ENCODE measurements at places on chromosomes 7 and 10.
A peak's percentile ranks its signal among the peaks of the same experiment; 100 is the strongest.

GRCh38 chr7:89246196-89246595, 450.7 kb upstream of the TEX47 start:
- DNase-seq: no peak

- no peak for DNase-seq
Observed at GRCh38 chr7:22909917-22910316, 87.3 kb upstream of the TOMM7 start.

DNA sequence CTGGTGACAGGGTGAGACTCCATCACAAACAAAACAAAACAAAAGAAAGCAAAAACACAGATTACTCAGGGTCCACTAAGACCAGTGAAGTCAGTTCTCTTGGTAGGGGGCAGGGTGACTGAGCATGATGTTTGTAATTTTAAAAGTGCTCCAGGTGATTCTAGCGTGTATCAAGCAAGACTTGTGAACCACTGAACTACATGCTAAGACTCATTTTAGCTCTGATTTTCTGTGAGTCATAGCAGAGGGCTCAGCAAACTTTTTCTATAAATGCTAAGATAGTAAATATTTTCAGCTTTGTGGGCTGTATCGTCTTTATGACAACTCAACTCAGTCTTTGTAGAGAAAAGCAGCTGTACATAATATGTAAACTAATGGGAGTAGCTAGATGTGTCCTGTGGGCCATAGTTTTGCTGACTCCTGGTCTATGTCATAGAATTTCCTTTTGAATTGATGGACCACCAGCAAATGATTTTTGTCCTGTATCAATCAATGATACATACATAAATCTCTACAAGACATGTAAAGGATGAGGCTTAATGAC, 141.3 kb downstream of the CFTR start:
- DNase-seq: no peak

GRCh38 chr10:117363028-117363427, 12.2 kb downstream of the PDZD8 start:
- peak; percentile 53 for DNase-seq

GRCh38 chr7:91263384-91264045, 718 bp upstream of the FZD1 start:
- DNase-seq: no peak

GRCh38 chr10:45585131-45585530, 87.4 kb downstream of the ZFAND4 start:
- DNase-seq: no peak

GRCh38 chr7:102912742-102913141, at the start of gene LRRC17:
Gene LRRC17, plus strand, starts transcription at chr7:102913000. Its CDS starts 20,914 bp downstream, at chr7:102933914.
- peak; percentile 87 for DNase-seq

DNA sequence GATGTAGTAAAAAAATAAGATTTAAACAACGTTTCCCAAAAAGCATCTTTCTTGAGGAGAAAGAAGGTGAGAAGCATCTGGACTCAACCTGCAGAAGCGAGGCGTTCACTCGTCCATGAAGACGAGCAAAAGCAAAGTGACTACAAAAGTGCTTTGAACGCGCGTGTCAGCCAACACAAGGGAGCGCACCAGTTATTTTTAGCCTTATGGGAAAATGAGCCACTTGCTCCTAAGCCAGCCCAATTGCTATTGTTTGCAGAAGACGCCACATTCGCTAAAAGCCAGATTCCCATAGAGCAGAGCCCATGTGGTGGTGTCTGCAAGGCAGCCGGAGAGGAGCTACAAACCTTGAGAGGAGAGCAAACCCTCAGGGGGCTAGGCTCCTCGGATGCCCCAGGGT, 122.5 kb downstream of the FAM53B start:
- DNase-seq: no peak

DNA sequence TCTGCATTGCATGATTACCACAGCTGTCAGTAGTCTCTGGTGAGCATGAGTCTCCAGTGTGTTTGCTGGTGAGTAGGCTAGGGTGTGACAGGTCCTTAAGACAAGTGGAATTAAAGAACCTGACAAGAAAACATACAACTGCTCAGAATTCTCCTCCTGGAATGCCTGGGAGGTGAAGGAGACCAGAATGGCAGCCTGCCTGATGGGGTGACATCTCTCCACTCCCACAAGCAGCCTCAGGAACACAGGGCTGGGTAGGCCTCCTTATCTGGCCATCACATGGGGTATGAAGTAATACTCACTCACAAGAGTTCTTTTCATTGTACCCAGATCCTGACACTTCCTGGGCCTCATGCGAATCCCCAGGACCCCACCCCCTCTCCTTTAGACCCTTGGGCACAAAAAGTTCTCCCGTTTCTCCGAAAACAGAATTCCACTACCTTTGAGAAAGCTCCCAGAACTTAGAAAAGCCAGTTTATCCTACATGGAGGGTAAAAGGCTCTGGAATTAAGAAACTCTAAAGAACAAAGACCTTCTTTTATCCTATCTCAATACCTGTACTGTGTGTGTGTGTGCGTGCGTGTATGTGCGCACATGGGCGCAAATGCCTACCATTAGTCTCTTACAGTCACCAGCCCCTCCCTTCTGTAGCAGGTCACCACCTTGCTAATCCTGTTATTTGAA, 33.4 kb upstream of the C1GALT1 start:
- no peak for DNase-seq

DNA sequence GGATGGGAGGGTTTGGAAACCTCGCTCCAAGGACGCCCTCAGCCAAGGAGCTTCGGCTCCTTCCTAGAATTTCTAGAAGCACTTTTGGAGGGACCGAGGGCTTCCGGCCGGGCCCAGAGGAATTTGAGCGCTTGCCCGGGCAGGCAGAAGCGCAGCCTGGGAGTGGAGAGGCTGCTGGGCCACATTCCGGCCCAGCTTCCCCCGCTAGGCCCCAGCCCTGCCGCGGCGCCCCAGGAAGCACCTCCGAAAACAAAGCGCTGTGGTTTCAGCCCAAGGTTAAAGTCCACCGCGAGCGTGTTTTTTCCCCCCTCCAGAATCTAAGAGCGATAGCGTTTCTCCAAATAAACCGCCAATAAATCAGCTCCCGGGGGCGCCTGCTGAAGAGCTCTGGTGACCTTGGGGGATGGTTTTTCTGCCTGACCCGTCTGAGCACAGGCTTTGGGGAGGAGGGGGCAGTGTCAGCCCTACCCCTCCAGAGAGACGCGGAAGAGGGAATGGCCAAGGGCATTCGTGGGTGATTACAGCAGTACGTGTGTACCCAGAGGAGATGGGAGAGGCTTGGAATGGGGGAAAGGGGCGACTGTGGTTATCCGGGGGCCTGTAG, 5.7 kb upstream of the TNRC18 start:
- peak; percentile 75 for DNase-seq

DNA sequence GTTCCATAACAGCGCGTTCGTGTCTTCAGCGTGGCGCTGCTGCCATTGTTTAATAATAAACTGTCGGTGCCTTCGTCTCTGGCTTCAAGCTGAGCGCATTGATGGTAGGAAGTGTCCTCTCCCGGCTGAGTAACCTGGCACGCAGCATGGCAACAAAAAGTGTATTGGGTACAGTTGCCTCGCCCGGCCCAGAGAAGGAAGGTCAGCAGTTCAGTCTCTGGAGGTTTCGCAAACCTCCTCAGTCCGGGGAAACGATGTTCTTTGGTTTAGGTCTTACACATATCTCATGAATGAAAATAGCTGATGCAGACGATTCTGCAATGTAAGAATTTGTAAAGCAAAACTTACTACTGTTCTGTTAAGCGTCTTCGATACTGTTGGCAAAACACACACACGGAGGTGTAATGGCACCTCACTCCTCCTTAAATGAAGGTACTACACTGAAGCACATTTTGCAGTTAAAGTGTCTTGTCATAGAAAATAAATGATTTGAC, 739 bp upstream of the CCDC186 start:
- DNase-seq: peak; percentile 23

DNA sequence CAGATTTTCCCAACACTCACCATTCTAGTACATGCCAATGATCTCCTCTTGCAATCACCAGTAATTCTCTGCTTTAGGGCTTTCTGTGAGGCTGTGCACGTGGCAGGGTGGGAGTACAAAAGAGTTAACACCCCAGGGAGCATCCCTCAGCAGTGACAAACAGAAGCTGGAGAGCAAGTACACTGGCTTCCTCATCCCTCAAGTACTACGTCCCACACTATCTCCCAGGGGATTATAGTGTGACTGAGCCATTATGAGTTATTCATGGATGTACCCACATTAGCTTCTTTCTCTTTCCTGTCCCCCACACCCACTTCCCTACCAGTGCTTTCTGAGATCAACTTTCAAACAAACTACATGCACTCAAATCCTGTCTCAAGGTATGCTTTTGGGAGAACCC, 1216.5 kb upstream of the AUTS2 start:
- DNase-seq: no peak

- peak; percentile 82 for DNase-seq
Observed at GRCh38 chr7:90178679-90179278, 24.5 kb downstream of the STEAP1 start.

DNA sequence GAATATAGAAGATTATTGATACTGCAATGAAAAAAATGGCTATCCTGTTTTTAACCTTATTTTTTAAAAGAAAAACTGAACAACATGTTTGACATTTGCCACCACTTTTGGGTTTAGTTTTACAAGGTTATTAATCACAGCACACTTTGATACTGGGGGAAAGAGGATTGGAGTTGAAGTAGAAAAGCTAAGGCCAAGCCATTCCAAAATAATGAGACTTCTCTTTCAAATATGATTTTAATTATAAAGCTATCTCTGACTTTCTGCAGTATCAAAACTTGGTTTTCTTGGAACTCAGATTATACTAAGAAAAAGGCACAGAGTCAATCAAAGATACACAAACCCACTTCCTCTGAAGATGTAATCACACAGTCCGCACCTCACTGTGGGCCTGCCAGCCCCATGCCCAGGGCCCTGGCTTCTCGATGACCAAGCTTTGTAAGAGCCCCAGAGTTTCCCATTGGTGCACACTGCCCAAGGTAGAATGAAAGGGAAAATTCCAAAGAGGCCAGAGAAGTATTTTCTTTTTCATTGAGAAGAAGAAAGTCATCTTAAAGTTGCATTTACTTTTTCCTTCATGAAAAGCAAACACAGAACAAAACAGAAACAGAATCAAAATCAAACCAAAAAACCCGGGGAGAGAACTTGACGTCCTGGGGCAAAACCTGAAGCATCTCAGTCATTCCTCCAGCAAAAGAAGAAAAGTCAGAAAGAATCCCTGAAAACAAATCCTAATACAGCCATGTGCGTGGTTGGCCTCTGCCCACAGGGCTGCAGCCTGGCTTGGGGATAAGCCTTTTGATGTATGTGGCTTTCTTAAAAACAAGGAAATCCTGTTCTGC, 187.7 kb upstream of the KLF6 start:
- no peak for DNase-seq

- DNase-seq: no peak
Observed at GRCh38 chr10:128035557-128035973, 90.7 kb downstream of the MKI67 start.

- no peak for DNase-seq
Observed at GRCh38 chr10:15336211-15336610, 34.9 kb downstream of the FAM171A1 start.

DNA sequence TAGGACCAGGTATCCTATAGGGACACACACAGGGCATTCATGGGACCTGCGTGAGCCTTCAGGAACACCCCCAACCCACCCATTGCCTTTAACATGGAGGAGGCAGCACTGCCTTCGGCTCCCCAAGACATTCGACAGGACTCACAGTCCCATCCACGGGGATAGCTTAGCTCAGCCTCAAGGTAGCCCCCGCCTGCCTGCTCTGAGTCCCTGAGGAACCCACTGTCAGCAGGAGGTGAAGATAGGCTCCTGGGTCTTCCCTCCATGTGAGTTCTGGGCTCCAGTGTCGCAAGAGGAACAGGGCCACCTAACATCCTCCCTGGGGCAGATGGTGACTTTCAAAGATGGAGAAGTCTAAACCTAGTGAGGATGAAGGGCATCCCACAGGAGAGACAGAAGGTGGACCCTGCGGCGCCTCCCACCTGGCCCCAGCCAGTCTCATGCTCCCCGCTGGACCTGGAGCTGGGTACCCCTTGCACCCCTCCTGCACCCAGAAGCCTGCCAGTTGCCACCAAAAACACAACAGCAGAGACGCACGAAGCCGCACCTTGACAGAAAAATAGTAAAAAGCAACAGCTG, 4.9 kb upstream of the ADIRF start:
- no peak for DNase-seq

GRCh38 chr7:41808541-41808940, 105.7 kb upstream of the INHBA start:
- DNase-seq: no peak

DNA sequence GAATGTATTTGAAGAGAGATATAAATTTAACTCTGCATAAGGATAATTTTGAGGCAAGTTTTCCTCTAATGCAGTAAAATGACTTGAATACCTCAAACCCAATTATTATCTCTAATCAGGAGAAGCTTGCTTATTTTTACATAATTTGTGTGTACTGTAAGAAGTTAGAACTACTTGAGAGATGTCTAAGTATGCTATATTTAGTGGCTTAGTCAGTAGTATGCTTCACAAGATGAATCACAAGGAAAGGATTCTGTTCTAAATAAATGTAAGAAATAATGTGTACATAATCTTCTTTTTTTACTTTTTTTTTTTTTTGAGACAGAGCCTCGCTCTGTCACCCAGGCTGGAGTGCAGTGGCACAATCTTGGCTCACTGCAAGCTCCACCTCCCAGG, 13.7 kb downstream of the PHTF2 start:
- no peak for DNase-seq

DNA sequence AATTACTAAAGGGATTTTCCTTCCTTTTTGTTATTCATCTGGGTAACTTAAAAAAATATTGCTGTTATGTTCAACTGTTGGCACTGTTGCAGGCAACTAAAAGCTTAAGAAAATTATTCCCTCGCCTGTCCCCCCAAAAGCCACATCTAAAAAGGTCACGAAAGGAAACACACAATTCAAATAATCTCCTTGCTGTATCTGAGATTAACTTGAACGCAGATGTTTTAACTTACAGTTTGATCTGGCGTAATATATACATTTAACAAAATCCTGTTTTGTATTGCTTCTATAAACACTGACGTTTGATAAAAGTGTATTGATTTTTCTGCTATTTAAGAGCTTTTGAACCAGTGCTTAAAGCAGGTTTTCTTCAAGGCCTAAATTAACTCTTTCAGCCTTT, 432.1 kb downstream of the SUGCT start:
- no peak for DNase-seq

GRCh38 chr7:141043616-141044015, 28.9 kb upstream of the MRPS33 start:
- DNase-seq: no peak

GRCh38 chr10:95374597-95375209, 83.9 kb upstream of the PDLIM1 start:
- peak; percentile 85 for DNase-seq

DNA sequence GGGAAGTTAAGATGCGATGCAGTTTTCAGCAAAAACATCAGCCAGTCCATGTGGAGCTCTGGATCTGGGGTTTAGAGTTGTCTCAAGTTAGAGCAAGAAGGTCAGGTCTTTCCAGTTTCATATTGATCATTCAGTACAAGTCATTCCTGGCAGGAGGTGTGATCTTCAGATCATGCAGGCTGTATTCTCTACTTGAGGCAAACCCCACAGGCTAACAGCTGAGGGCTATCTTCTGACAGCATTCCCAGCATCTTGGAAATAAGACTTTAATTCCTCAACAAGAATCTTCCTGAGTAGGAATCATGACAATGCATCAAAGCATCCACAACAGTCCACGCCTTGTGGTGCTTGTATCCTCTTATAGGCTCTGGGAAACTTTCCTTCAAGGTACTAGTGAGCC, 94.9 kb upstream of the ZNF438 start:
- no peak for DNase-seq

Measured in H4 (cell line).